ENCODE measurements at places on chromosomes 1 and 21. TPM values are rescaled to one million over a fixed set of nuclear protein-coding genes. Genes with fewer than 3 reads are reported as not detected.

DNA sequence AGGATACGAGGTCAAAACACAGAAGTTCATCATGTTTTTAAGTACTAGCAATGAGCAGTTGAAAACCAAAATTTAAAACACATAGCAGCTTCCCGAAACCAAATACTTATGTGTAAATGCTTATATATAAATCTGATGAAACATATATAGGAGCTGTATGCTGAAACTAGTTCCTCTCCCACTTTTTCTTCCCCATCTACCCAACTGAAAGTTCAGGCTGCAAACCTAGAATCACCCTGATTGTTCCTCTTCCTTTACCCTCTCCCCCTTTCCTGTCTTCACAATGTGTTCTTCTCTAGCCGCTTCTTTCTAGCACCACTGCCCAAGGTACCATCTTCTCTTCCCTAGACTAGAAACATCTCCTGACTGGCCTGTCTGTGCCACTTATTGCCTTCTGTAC, 90.6 kb downstream of the ST3GAL3 start:
- no peak for DNase-seq
- no peak overlapping the region for H3K27ac ChIP-seq
- H3K4me3 ChIP-seq: no peak overlapping the region
- peaks cover 18% of the 10 kb centered on the region for H3K4me1 ChIP-seq

LAMB3 gene
- polyA plus RNA-seq: 2.5 TPM

GON4L gene
- polyA plus RNA-seq: 30.3 TPM

DNA sequence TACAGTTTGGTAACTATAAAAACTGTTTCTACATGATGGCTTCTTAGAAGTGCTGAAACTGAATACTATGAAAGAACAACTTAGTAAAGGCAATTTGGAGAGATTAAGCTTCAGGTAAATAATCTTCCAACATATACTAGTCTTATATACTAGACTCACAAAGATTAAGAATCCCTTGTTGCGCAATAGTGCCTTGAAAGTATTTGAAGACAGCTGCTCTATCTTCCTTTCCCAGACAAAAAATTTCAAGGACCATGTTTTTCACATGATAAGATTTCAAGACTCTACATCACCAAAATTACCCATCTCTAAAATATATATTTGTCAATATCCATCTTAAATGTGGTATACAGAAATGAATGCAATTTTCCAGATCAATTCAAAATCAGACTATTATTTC, 37.7 kb upstream of the ASPM start:
- H3K4me1 ChIP-seq: 0 out of 2 replicates have a peak, but pooled peaks cover 5% of the 10 kb centered on the region
- no peaks in the 10 kb centered on the region for H3K27me3 ChIP-seq
- H3K4me3 ChIP-seq: no peak overlapping the region
- H3K27ac ChIP-seq: no peak overlapping the region
- peaks cover 49% of the 10 kb centered on the region for H3K36me3 ChIP-seq

CCDC185 gene
- not detected for polyA plus RNA-seq

GBP7 gene
- polyA plus RNA-seq: not detected

PLPP3 gene
- 79.5 TPM for polyA plus RNA-seq

DCDC2B gene
- 0.25 TPM for polyA plus RNA-seq

GRCh38 chr1:21311016-21311415, 20.8 kb upstream of the ECE1 start:
- H3K4me3 ChIP-seq: no peak overlapping the region
- H3K27me3 ChIP-seq: no peaks in the 10 kb centered on the region
- peaks cover 53% of the 10 kb centered on the region for H3K4me1 ChIP-seq

DNA sequence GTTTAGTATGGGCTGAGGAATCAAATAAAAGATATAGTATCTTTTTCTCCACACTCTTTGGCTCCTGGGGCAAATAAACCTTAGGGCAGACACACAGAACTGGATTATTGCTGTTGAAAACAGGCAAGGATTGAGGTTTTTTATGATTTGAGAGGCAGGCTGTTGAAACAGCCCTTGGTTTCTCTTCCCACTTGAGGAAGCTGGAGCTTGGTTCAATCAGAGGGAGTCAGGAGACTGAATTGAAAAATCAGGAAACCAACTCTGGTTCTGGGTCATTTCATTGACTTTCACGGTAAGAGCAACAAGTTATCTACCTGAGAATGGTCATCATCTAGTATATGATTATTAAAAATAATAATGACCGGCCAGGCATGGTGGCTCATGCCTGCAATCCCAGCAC, 108.4 kb downstream of the CNIH3 start:
- no peak for DNase-seq
- no peaks in the 10 kb centered on the region for H3K36me3 ChIP-seq
- H3K27ac ChIP-seq: no peak overlapping the region
- H3K27me3 ChIP-seq: no peaks in the 10 kb centered on the region
- H3K4me1 ChIP-seq: peaks cover 26% of the 10 kb centered on the region
- H3K4me3 ChIP-seq: no peak overlapping the region

GRCh38 chr21:45264912-45265515, 22.7 kb downstream of the POFUT2 start:
- H3K27me3 ChIP-seq: no peaks in the 10 kb centered on the region
- H3K4me1 ChIP-seq: no peaks in the 10 kb centered on the region
- no peak for DNase-seq
- no peak overlapping the region for H3K27ac ChIP-seq

All from GM23248 (cell line).